ENCODE measurements at places on chromosomes 5 and 9. TPM values are rescaled to one million over a fixed set of nuclear protein-coding genes. Genes with fewer than 3 reads are reported as not detected.

Gene NOXA1
- total RNA-seq = 1.9 TPM

GRCh38 chr9:134914501-134914834 lies 3.2 kb downstream of the FCN1 start:
- H3K4me1 ChIP-seq = no peaks in the 10 kb centered on the region
- no peak overlapping the region for H3K27ac ChIP-seq
- no peaks in the 10 kb centered on the region for H3K36me3 ChIP-seq
- no peak for DNase-seq
- no peaks in the 10 kb centered on the region for H3K27me3 ChIP-seq

Gene EGFLAM
- total RNA-seq = 24.0 TPM

Gene SHOC1
- under 0.01 TPM for total RNA-seq

Measured in thymus (tissue), 14 donors.